ENCODE measurements at places on chromosomes 7 and 10. TPM values are rescaled to one million over a fixed set of nuclear protein-coding genes. Genes with fewer than 3 reads are reported as not detected.

The LIPK gene
- not detected for total RNA-seq

The IDI2 gene
- not detected for total RNA-seq

The BTBD16 gene
- total RNA-seq: not detected

The CDC14C gene
- total RNA-seq: not detected

The FEZF1 gene
- not detected for total RNA-seq

The CYP26C1 gene
- 0.30 TPM for total RNA-seq

The LRMDA gene
- total RNA-seq: not detected

The HABP2 gene
- not detected for total RNA-seq

GRCh38 chr10:102016416-102016815, 39.6 kb downstream of the ARMH3 start:
- H3K4me3 ChIP-seq: no peak overlapping the region
- H3K27me3 ChIP-seq: no peaks in the 10 kb centered on the region
- DNase-seq: no peak
- H3K4me1 ChIP-seq: no peaks in the 10 kb centered on the region
- H3K36me3 ChIP-seq: no peaks in the 10 kb centered on the region

GRCh38 chr7:148521271-148521670, 69.3 kb upstream of the C7orf33 start:
- no peaks in the 10 kb centered on the region for H3K36me3 ChIP-seq
- H3K27ac ChIP-seq: no peak overlapping the region
- H3K27me3 ChIP-seq: no peaks in the 10 kb centered on the region
- no peak for DNase-seq
- H3K4me1 ChIP-seq: peaks cover 67% of the 10 kb centered on the region
- no peak overlapping the region for H3K4me3 ChIP-seq

DNA sequence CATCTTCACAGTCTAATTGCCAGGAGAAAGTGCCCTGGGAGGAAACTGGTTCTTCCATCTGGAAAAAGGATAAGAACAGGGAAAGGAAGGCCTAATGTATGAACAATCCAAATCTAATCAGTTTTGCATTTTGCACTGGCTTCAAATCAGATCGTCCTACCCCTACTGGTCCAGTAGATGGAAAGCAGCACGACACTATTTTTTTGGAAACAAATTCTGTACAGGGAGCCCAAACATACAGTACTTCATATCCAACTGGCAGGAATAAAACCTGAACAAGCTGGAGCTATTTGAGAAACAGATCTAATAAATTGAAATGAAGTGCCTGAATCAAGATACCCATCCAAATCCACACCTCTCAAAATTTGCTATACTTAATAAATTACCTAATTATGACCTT, 36.5 kb downstream of the ETV1 start:
- H3K27ac ChIP-seq: no peak overlapping the region
- no peaks in the 10 kb centered on the region for H3K27me3 ChIP-seq
- H3K36me3 ChIP-seq: no peaks in the 10 kb centered on the region
- H3K4me1 ChIP-seq: no peaks in the 10 kb centered on the region

GRCh38 chr7:132778761-132779160, 202.5 kb upstream of the PLXNA4 start:
- DNase-seq: no peak
- peaks cover 20% of the 10 kb centered on the region for H3K4me1 ChIP-seq
- H3K36me3 ChIP-seq: no peaks in the 10 kb centered on the region
- H3K4me3 ChIP-seq: no peak overlapping the region
- no peaks in the 10 kb centered on the region for H3K27me3 ChIP-seq
- H3K27ac ChIP-seq: no peak overlapping the region

DNA sequence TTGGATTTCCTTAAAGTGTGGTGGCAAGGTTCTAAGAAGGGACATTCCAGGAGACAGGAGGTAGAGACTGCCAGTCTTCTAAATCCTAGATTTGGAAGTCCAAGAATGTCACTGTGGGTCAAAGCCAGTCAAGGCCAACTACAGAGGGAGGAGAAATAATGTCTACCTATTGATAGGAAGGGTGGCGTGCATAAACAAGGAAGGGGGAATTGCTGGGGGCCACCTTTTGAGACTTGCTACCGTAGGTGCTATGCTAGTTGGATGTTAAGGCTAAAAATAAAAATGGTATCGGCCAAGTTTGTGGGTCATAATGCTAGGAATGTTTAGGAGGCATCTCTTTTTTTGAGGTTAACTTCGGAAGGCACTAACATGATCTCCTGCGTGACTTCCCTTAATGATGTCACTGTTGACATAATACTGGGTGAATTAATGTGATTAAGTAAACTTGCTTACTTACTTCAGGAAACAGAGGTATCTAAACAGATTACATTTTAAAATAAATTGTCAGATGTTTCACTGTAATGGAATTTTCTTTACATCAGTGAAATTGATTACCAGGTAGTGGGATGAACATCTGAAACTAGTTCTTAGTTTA, 4.8 kb downstream of the BTRC start:
- no peak overlapping the region for H3K27ac ChIP-seq
- H3K4me3 ChIP-seq: no peak overlapping the region
- no peak for DNase-seq
- no peaks in the 10 kb centered on the region for H3K27me3 ChIP-seq

DNA sequence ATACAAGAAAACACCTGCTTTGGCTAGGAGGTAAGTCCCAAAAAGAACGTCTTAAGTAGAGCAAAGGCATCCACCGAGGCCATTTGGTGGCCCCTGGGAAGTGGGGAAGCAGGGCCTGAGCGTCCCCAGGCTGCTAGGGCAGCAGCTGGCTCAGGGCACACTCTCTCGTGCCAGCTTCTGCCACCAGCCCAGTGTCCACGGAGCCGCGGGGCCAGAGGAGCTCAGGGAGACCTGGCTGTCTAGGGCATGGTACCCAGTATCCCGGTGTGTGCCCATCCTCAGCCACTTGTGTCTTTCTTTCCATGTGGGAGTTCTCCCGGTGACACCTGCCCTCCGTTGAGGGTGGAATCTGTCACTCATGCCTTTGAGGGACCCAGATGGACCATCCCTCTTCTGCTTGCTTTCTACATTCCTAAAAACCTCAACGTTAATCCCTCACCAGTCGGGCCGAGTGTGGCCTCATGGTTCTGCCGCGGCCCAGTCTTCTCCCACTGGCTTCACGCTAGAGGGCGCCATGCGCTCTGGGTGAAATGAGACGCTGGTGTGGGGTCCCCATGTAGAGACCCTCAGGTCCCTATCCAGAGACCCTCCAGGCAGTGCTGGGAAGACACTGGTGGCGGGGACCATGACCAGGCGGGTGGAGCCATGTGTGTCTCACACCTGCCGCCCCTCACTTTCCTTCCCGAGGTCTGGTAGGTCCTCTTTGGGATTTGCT, 9.5 kb upstream of the AP5Z1 start:
- no peak overlapping the region for H3K27ac ChIP-seq
- H3K4me3 ChIP-seq: no peak overlapping the region

- H3K4me3 ChIP-seq: no peak overlapping the region
- H3K4me1 ChIP-seq: no peaks in the 10 kb centered on the region
Observed at GRCh38 chr10:86486856-86487255, 34.7 kb downstream of the WAPL start.

DNA sequence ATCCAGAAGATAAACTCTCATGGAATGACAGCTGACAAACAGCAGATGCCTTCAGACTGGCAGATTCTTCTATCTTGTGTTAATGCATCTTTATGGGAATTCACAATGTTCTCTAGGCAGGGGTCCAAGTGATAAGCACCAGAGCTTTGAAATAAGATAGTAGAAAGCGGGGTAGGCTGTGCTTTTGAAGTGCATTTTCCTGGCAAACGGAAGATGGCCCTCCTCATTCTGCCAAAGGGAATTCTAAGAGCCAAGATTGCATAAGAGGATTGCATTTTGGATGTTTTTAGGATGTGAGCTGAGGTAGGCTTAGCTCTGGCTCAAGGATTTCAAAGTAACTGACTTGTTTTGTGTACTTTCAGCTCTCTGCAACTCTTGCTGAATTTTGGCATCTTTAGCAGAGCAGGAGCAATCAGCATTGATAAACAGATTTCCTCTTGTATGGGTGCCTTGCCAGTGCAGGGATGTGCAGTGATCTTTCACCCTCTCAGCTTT, 298.5 kb upstream of the KLF6 start:
- H3K36me3 ChIP-seq: no peaks in the 10 kb centered on the region
- no peaks in the 10 kb centered on the region for H3K4me1 ChIP-seq
- DNase-seq: no peak
- H3K27ac ChIP-seq: no peak overlapping the region
- no peaks in the 10 kb centered on the region for H3K27me3 ChIP-seq
- no peak overlapping the region for H3K4me3 ChIP-seq

DNA sequence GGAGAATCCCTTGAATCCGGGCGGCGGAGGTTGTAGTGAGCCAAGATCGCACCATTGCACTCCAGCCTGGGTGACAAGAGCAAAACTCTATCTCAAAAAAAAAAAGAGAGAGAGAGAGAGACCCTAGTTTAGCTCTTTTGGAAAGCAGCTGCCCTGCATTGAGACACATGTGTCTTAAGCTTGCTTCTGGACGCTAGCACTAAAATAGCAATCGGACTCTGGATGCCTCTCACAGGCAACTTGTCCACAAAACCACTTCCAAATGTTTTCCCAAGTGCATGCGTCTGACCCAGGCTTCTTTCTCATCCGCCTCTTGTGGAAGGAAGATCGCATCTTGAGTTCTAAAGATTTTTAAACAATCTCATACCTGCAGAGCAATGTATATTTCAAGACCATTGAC, 182.7 kb downstream of the CUX1 start:
- H3K27ac ChIP-seq: peak overlapping the region; percentile 64
- H3K4me3 ChIP-seq: no peak overlapping the region
- no peak for DNase-seq
- peaks cover 60% of the 10 kb centered on the region for H3K4me1 ChIP-seq

GRCh38 chr7:34949361-34949760, 87.9 kb downstream of the DPY19L1 start:
- no peaks in the 10 kb centered on the region for H3K36me3 ChIP-seq
- no peak overlapping the region for H3K27ac ChIP-seq
- no peak for DNase-seq
- H3K4me1 ChIP-seq: no peaks in the 10 kb centered on the region

- no peaks in the 10 kb centered on the region for H3K36me3 ChIP-seq
- no peaks in the 10 kb centered on the region for H3K4me1 ChIP-seq
- DNase-seq: no peak
- no peaks in the 10 kb centered on the region for H3K27me3 ChIP-seq
- no peak overlapping the region for H3K4me3 ChIP-seq
- H3K27ac ChIP-seq: no peak overlapping the region
Observed at GRCh38 chr7:24349339-24349738, 65.3 kb downstream of the NPY start.

DNA sequence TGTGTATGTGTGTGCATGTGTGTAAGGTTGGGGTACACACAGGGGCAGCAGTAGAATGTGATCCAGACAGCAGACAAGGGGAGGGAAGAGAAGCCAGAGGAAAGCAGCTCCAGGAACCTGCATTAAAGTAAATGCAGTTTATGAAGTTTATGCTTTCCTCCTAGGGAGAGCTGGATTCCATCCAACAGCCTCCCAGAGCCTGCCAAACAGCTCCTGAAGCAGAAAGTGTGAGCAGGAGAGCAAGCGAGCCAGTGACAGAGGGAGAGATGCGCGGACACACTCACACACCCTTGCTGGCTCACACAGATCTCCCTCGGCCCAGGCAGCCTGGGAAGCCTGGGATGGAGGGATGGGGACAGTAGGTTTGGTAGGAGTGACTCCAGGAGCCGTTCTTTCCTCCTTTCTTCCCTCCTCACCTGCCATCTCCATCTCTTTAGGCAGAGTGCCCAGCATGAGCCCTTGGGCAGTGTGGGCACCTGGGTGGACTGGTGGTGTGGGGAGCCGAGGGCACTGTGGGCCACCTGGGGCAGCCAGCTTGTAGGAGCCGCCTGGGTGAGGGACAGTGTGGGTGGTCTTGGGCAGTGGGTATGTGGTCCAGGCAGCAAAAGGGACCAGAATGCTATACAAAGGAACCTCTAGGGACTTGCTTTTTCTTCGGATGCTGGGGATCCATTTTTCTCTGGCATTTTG, 46.1 kb downstream of the PAX2 start:
- H3K36me3 ChIP-seq: no peaks in the 10 kb centered on the region
- H3K4me3 ChIP-seq: no peak overlapping the region
- no peak for DNase-seq
- H3K27me3 ChIP-seq: no peaks in the 10 kb centered on the region

GRCh38 chr10:12400266-12400931, 51.1 kb downstream of the CAMK1D start:
- no peaks in the 10 kb centered on the region for H3K27me3 ChIP-seq
- no peak overlapping the region for H3K27ac ChIP-seq
- DNase-seq: no peak
- no peaks in the 10 kb centered on the region for H3K36me3 ChIP-seq
- no peaks in the 10 kb centered on the region for H3K4me1 ChIP-seq
- H3K4me3 ChIP-seq: no peak overlapping the region

DNA sequence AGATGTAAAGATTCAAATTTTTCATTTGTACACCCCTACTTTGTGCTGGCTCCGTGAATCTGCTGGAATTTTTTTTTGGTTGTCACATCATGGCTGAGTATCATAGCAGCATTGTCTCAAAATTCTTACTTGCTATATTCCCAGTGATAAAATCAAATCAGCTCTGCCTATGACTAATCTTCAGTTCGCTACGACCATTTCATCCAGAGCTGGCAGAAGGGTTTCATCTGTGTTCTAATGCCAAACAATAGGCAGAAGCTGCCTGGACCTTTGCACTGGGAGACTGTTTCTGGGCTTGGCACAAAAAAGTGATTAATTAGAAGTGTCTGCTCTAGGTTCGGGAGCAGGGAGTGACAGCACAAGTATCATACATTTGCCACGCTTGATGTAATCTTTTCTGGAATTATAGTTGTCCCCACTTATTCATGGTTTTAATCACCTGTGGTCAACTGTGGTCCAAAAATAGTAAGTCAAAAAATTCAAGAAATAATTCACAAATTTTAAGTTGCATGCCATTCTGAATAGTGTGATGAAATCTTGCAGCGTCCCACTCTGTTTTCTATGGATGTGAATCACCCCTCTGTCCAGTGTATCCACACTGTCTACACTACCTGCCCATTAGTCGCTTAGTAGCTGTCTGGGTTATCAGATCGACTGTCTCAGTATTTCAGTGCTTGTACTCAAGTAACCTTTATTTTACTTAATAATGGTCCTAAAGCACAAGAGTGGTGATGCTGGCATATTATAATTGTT, 120.5 kb upstream of the IMMP2L start:
- no peaks in the 10 kb centered on the region for H3K27me3 ChIP-seq
- no peak overlapping the region for H3K4me3 ChIP-seq
- H3K4me1 ChIP-seq: no peaks in the 10 kb centered on the region
- DNase-seq: no peak

DNA sequence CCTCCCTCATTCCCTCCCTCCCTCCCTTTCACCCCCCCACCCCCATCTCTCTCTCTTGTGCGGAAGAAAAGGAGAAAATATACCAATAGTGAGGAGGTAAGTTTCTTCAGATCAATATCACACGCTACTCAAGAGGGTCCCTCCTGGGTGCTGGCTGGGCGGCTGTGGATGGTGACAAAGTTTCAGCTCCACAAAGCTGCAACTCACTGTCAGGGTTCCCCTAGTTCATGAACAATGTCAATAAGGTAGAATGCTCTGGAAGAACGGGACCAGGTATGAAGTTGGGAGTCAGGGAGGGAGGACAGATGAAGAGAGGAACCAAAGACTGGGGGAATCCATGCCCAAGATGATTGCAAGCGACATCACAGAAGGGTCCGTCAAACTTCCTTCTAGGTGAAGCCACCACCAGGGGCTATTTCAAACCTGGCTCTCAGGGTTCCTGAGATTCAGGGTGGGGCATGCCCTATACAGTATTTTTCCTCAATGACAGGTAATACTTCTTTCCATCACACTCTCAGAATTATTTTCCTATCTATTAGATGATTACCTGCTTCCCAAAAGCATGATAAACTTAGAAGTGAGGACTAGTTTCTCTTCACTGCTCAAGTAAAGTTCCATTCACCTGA, 1.4 kb upstream of the PDE1C start:
- no peaks in the 10 kb centered on the region for H3K4me1 ChIP-seq
- no peaks in the 10 kb centered on the region for H3K36me3 ChIP-seq
- no peak for DNase-seq
- H3K4me3 ChIP-seq: no peak overlapping the region
- no peaks in the 10 kb centered on the region for H3K27me3 ChIP-seq

Data from Karpas-422 (cell line).